ENCODE measurements at places on chromosomes 3 and 15.

- DNase-seq, result no peak
These were observed 33.1 kb downstream of the TXNRD3 start for GRCh38 chr3:126621627-126622345.

- no peak for DNase-seq
These were observed 3.4 kb downstream of the TMEM212 start for GRCh38 chr3:171846597-171846996.

DNA sequence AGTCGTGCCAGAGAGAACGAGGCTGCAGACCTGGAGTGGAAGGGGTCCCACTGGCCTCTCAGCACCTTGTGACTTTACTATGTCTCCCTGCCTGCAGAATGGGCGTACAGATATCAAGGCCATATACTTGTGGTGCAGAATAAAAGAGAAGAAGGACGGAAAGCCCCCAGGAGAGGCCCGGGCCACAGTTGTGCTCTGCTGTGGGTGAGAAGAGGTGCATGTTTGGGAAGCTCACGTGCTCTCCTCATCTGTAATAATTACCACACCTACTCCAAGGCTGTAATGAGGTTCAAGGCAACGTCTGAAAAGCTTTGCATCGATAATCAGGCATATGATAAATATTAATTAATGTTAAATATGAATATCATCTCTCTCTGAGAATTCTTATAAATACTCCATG lies 58.0 kb downstream of the MGLL start:
- no peak for DNase-seq

- DNase-seq, result no peak
These were observed 33.3 kb downstream of the TM4SF18 start for GRCh38 chr3:149299938-149300801.

DNA sequence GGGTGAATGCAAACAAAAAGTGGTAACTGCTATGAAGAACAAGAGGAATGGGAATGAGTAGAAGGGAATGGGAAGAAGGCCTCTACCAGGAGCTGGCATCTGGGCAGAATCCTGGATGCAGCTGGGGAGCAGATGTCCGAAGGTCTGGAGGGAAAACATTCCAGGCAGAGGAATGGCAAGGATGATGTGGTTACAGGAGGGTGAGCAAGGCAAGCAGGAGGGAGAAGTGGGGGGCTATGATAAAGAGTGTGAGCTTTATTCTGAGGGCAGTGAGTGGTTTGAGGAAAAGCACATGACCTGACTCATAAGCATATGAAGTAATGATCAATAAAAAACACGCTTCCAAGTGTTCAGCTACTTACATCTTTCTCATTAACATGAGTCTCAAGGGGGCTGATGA lies 17.1 kb downstream of the SKIC8 start:
- no peak for DNase-seq

- no peak for DNase-seq
These were observed 328.7 kb upstream of the ATP11B start for GRCh38 chr3:182464513-182465145.

DNA sequence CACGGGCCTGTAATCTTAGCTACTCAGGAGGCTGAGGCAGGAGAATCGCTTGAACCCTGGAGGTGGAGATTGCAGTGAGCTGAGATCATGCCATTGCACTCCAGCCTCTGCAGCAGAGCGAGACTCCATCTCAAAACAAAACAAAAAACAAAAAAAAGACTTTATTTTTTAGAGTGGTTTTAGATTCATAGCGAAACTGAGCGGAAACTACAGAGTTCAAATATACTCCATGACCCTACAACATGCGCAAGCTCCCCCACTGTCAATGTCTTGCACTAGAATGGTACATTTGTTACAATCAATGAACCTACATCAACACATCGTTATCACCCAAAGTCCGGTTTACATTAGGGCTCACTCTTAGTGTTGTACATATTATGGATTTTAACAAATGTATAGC lies 2.2 kb upstream of the CRTAP start:
- DNase-seq, result no peak

- no peak for DNase-seq
These were observed 357.5 kb downstream of the CHST2 start for GRCh38 chr3:143476965-143477640.

DNA sequence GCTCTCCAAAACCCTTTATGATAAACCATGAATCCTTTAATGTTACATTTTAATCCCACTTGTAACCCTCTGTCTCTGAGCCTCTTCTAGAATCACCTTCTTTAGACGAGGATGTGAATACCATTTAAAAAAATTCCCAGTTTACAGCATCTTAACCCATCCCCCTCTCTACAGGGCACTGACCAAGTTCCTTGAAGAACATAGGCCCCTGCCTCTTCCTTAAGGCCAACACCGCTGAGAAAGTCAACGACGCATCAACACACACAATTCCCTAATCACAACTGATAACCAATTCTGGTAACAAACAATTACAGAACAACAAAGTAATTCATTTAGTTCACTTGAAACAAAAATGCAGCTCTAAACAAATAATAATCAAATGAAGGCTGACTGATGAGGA lies 130.3 kb downstream of the DLG1 start:
- no peak for DNase-seq

Data from NCI-H446 (cell line).